Amygdala (tissue), 56 donors: ENCODE measurements at places on chromosomes 7 and 10.

GRCh38 chr7:33904681-33905388 is 504 bp upstream of the BMPER start:
- DNase-seq = no peak

- DNase-seq = no peak
Observed at GRCh38 chr10:113825791-113826190, 28.1 kb downstream of the DCLRE1A start.

- no peak for DNase-seq
Observed at GRCh38 chr7:48255046-48255445, 83.8 kb downstream of the ABCA13 start.

DNA sequence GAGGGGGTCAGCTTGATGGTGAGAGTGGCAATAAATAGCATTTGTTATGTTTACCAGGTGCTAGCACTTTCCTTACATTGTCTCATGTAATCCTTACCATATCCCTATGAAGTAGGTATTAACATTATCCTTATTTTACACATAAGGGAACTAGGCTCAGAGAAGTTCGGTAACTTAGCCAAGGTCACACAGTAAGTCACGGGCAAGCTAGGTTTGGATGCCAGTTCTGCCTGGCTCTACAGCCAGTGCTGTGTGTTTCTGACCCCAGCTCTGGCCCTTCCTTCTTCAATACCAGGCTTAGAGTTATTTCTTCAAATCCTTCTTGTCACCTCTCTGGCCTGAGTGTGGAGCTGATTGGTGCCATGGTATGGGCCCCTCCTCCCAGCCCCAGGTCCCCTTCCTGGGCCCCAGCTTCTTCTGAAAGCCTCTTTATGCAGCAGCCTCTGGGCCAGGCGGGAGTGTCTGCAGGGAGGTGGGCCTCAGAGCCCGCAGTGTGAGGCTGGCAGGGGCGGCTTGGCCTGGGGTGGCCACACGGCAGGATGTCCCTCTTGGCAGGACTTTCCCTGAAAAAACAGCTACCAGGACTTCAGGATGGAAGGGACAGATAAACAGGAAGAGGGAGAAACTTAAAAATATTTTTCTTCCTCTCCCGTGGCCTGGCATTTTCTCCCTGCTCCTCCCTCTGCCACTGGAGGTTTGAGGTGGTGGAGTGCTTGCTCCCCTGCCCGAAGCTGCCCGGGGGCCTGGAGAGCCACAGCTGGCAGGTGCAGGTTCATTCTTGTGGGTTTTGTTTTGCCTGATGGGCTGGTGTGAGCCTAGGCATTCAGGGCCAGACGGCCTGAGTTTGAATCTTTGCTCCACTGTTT is 20.6 kb downstream of the PALD1 start:
- no peak for DNase-seq

DNA sequence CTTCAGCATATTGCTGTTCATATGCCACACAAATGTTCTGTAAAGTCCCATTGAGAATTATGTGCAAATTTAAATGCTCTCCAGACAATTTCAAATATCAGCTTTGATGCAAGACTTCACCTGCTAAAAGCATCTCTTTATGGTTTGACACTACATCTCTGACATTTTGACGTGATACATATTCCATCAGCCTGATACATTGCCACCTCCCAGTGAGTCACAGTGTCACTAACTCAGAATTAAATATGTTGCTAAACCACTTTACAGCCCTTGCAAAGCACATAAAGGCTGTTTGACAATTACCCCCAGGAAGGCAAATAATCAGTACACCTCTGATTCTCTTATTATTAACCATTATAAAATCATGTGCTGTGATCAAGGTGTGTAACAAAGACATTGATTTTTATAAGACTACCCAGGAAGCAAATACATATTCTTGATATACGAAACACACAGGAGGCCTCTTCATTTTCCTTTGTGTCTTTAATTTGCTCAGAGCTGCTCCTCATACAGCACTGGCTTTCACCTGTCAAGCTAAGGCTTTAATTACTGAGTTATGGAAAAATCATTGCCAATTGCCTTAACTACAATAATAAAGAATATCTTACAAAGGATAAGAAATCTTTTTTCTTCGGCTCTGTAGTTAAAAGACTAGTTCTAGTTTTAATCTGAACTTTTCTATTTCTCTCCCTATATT is 547.5 kb upstream of the C7orf33 start:
- no peak for DNase-seq

- DNase-seq = no peak
Observed at GRCh38 chr7:33422825-33423645, 293.7 kb downstream of the BBS9 start.

DNA sequence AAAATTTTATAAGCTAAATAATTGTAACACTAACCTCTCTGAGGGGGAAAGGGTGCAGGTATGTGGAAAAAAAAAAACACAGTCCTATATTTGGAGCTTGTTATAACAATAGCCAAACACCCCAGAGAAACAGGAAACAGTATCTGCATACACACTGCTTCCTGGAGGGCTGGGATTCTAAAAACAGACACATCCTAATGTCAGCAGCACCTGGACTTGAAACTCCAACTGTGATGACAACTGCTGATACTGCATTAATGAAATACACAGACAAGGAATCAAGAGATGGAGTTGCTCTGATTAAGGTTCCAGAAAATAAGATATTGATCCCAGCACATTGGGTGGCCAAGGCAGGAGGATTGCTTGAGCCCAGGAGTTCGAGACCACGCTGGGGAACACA is 9.3 kb downstream of the DAGLB start:
- DNase-seq = no peak

DNA sequence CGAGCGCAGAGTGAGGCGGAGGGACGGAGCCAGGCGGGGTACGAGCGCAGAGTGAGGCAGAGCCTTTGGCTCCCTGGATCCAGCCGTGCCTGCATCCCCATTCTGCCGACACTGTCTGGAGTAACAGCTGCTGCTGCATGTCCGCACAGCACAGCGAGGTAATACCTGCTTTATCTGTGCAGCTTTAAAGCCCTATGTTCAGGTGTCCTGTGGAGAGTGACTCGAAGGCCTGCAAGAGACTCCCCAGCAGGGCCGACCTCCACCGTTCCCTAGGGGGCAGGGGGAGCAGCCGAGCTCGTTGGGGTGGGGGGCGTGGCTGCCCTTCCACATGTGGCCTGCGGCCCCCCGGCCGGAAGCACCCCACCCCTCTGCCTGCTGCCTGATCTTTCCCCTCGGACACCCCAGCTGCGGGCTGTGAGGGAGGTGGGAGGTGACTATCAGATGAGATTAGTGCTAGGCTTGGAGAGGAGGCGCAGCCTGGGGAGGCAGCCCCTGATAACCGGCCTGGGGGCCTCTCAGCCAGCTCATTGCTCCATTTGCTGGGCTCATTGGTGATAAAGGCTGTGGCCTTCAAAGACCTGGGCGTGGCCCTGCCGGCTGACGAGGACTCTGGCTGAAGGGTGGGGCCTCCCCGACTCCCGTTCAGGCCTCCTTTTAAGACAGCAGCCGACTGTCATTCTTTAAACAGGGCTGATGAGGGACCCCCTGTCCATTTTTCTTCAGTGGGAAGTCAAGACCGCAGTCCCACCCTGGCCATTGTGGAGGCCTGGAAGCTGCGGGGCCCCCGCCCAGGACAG is 8.0 kb downstream of the VENTX start:
- DNase-seq = no peak

GRCh38 chr10:69845574-69846292 is 44.0 kb downstream of the COL13A1 start:
- no peak for DNase-seq

DNA sequence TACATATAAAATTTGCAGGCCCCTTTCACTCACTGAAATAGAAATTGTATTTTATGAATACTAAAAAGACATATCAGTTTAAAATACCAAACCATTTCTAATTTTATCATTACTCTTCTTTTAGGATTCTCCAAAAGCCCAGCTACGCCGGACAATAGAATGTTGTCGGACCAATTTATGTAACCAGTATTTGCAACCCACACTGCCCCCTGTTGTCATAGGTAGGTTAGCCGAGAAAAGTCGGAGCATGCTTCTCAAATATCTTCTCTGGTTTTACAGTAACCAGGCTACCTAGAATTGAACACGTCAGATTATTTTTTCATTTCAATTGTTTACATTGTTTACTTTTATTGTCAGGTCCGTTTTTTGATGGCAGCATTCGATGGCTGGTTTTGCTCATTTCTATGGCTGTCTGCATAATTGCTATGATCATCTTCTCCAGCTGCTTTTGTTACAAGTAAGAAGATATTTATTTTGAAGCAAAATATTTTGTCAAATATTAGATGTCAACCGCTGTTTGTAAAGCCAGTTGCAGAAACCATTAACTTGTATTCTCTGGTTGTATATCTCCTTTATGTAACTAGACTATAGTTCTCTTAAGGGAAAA is 57.6 kb downstream of the MMRN2 start:
- peak; percentile 17 for DNase-seq

- DNase-seq = no peak
Observed at GRCh38 chr7:15175152-15175551, 272.6 kb upstream of the DGKB start.

DNA sequence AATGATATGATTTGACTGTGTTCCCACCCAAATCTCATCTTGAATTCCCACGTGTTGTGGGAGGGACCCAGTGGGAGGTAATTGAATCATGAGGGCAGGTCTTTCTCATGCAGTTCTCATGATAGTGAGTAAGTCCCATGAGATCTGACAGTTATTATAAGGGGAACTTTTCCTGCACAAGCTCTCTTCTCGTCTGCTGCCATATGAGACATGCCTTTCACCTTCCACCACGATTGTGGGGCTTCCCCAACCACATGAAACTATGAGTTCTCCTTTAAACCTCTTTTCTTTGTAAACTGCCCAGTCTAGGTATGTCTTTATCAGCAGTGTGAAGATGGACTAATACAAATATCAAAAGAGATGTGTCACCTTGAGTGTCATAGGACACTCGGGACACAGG is 502.7 kb upstream of the PODXL start:
- DNase-seq = no peak

DNA sequence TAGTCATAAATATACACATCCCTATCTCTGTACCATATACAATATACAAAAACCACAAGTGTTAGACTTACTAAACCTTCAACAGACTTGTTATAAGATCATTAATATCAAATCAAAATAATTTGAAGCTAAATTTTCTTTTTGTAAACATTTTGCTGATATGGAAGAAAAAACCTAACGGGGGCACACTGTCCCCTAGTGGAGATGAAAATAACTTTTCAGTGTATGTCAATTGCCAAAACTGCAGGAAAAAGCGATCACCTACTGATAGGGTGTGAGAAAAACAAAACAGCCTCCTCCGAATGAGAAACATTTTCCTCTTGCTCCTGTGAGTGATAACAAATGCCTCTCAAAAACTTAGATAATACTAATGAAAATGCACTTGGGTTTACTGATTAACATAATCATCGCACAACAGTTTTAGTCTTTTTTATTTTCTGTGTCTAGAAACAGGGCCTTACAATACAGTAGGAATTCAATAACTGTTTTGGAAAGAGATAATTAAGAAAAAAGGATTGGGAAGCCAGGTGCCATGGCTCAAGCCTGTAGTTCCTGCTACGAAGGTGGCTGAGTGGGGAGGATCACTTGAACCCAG is 322.7 kb downstream of the CRPPA start:
- no peak for DNase-seq

- no peak for DNase-seq
Observed at GRCh38 chr7:130922206-130923112, 188.5 kb upstream of the KLF14 start.
